ENCODE measurements at places on chromosomes 12 and 14.
A peak's percentile ranks its signal among the peaks of the same experiment; 100 is the strongest.

DNA sequence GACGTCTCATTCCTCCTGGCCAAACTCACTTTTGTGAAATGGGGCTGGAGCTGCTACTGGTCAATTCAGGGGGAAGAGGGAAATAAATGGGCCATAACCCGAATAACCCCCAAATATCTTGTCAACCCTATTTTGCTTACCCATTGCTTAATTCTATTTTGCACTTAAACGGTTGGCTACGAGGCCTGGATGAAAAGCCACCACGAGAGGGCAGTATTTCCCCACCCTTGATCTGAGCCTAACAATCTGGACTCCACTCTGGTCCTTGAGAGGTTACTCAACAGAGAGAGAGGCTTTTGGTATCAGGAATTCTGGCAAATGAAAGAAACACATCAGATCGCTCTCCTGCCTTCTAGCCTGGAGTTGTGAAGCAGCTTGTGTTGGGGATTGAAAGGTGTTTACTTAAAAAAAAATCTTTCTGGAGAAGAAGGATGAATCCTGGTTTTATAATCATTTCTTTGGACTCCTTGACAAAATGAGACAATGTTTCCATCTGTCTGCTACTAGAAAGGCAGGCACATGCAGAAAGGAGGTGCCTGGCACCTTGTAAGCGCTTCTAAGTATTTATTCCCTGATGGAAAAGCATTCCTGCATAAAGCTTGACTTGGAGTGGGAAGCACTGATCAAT is 22.4 kb upstream of the FBXO21 start:
- DNase-seq: peak; percentile 80

GRCh38 chr12:100868487-100868886 is 73.9 kb downstream of the ANO4 start:
- DNase-seq: no peak

DNA sequence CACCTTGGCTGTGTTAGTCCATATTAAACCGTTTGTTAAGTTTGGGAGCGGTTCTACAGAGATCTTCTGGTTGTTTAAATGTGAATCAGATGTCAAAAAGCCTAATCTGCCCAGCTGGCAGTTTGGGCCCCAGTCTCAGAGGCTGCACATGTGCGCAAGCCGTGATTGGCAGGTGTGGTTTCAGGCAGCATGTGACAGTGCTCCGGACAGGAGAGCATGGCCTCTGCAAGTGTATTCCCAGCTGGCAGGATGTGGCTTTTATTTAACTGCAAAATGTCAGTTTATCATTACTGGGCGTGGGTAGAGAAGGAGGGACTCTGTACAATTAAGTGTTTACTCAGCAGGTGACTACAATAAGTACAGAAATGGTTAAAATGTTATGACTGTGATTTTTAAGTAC is 77.5 kb downstream of the PELI2 start:
- peak; percentile 17 for DNase-seq

DNA sequence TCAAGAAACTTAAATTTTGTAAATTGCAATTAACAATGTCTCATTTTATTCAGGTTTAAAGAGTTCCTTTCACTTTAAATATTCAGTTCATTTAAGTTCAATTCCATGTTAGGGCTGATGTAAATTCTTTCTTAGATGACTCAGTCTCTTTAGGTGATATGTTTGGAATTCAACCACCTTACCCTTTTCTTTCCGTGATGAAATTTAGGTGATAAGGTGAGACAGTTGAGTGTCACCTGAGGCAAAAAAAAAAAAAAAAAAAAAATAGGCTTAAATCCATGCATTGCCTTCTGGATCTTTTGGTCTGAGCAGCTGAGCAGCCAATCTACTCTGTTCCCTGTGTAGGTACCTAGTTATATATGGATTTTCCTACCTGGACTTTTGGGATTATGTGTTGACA is 299.5 kb downstream of the DAD1 start:
- DNase-seq: no peak

DNA sequence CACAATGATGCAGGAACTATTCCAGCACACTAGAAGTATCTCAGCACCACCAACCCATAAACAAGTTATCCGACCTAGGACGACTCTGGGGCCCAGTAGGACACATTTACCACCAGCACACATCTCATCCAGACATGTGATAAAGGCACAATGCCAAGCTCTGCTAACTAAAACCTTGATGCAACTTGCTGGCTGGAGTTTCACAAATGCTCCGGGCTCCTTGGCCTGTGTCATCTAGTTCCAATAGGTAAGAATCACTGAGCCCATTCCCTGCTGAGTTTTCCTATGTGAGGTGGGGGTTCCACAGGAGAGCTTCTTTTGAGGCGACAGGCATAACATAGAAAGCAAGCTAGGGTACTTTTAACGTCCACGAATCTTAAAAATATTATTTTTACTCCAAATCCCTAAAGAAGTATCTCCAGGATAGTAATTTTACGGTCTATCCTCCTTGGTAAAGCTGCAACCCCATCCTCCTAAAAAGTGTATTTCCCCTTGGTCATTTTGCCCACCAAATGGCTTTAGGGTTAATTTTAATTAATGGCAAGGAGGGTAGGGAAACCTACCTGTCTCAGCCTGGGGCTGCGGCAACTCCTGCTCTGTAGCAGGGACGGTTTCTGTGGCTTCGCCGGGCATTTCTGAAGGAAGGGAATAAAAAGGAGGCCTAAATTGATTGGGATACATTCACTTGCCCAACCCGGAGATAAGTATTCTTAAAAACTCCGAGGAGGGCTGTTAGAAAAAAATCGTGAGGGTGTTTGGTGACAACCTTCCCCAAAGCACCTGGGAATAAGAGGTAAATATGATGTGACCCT is 1.0 kb downstream of the NACA start:
- DNase-seq: peak; percentile 9

DNA sequence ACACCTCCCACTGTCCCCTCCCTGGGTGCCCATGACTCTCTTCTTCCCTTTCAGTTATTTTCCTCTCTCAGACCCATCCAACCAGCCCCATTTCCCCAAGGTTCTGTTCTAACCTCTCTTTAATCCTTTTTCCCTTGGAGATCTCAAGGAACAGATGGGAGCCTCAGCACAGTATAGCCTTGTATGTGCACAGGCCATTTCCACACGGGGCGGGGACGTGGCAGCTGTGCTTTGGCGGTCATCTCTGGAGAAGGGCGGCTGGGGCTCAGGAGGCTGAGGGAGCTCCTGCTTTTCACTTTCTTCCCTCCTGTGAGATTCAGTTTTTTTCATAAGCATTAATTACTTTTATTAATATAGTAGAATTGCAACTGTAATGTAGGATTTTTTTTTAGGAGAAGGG is 212.2 kb downstream of the ZFP36L1 start:
- DNase-seq: no peak

DNA sequence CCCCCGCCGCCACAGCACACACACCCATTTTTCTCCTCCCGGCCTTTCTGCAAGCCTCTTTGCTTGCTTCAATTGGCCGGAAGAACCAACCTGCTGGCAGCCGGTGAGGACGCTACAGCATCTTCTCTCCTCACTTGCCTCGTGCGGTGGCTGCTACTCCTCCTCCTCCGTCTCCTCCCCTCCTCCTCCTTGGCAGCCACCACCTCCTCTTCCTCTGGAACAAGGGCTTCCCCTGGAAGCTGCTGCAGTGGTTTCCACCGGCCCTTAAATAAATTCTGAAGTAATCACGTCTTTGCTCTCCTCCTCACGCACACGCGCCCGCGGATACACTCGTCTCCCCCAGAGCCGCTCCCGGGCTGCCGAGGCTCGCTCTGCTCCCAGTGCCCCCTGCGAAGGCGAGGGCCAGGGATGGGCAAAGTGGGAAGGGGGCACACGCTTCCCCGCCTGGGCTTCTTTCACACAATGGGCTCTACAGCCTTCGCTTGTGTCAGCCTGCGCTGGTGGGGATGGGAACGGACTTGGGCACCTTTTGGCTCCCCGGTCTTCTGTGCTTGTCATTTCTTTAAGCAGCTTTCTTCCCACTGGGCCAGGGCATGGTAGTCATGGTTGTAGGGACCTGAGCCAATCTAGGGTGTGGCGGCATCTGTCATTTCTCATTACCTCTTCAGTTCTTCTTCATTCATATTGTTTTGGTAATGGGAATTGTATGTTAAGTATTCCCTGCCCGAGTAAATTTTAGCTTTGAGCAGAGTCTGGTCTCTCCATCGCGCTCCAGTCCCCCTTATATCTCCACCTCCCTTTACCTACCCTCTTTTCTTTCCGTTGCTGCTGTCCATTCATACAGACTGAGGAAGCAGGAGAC is at the start of gene PPFIA2:
TSS of gene PPFIA2 (minus strand) at position 161 of the 862 bp plus-strand sequence.
- no peak for DNase-seq

DNA sequence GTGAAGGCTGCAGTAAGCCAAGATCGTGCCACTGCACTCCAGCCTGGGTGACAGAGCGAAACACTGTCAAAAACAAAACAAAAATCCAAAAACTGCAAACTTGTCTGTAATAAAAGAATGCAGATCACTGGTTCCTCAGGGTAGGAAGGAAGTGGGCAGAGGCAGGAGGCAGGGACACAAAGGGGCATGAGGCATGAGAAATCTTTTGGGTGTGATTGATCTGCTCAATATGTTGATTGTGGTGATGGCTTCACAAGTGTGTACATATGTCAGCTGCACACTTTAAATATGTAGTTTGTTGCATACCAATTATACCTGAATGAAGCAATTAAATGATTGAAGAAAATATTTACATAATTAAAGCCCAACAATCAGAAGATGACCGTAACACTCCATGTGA is 117.6 kb downstream of the CMAS start:
- no peak for DNase-seq

DNA sequence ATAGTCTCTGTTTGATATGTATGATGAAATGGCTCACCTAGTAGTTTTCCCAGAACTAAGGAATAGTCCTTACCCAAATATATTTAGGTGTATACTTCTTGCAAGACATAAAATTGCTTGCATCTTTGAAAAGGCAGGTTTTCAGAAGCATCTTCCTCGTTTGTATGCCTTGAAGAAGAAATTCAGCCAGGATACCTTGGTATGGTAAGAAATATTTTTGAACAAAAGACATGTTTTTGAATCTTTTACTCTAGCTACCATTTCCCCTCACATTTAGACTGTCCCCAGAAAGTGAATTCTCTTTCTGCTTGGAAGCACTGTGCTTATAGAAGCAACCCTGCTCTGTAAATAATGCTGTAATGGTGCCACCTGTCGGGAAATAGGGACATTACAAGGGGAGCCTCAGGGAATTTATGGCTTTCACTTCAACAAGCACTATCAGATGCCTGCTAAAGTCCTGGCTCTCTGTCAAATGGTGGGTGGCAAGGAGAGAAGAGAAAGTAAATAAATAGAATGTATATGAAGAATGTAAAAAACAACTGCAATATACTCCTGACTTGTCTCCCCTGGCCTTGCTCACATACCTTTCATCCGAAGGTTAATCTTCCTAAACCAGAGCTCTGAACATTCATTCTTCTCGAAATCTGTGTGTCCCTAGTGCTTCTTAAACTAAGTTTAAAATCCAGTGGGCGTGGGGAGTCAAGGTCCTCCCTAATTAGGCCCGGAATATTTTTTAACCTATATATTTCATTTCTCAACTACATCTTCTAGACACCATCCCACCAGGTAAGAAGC is 6.1 kb downstream of the CCDC184 start:
- peak; percentile 63 for DNase-seq

GRCh38 chr12:50579757-50580267 is 75.0 kb downstream of the DIP2B start:
- peak; percentile 44 for DNase-seq

GRCh38 chr12:46342562-46343033 is 30.0 kb downstream of the SLC38A2 start:
- no peak for DNase-seq

GRCh38 chr14:104817930-104818713 is 17.2 kb downstream of the ZBTB42 start:
- DNase-seq: no peak

GRCh38 chr14:89470401-89470800 is 53.4 kb upstream of the FOXN3 start:
- no peak for DNase-seq

All from GM13977 (cell line).